ENCODE measurements at places on chromosomes 2 and 18.

DNA sequence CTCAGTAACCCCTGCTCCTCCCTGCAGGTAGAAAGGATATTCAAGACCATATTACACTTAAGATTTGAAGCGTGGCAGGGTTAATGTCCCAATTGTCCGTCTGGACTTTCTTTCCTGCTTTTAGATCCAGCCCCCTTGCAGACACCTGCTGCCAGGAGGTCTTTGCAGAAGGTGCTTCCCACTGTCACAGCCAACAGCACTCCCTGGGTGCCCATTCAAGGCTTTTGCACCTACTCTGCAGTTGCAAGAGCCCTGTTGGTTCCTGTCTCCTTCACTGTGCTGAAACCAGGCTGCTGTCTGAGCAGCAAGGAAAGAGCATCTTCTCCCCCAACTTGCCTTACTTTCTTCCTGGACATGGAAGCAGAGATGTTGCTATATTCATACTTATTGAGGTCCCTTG is 1043.0 kb upstream of the POU3F3 start:
- DNase-seq: no peak

DNA sequence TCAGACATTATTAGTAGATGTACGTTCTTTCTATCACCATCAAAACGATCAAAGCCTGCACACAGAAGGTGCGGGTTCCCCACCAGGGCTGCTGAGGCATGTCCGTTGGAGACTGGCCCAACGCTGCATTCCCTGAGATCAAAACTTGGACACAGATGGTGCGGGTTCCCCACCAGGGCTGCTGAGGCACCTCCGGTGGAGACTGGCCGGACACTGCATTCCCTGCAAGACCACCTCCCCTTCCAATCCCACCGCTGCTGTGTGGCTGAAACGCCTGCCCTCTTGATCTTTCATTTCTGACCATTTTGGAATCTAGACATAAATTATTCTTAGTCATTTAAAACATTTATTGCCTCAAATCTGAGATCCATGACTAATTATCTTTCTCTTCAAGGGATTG is 254.2 kb upstream of the SALL3 start:
- DNase-seq: no peak

DNA sequence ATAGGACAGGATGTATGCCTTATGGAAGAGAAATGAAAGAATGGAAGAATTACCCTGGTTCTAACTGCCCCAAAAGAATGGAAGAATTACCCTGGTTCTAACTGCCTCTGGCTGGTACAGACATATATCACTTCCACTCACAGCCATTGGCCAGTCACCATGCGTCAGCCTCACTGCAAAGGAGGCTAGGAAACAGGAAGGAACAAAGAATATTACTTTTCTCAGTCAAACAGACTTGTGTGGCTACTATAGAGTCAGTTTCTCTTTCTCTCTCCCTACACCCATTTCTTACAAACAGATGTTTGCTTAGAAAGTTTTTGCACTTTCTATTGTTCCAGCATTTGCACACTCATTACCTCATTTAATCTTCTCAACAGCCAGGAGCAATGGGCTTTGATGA is 1111.1 kb upstream of the KLHL29 start:
- DNase-seq: no peak

- no peak for DNase-seq
Observed at GRCh38 chr2:182817558-182817957, 48.9 kb downstream of the FRZB start.

GRCh38 chr2:157059036-157059435 is 198.5 kb upstream of the GALNT5 start:
- no peak for DNase-seq

- no peak for DNase-seq
Observed at GRCh38 chr2:125652280-125652679, 1003.7 kb upstream of the GYPC start.

GRCh38 chr2:105438104-105438929 is 39.5 kb upstream of the FHL2 start:
- no peak for DNase-seq

- DNase-seq: no peak
Observed at GRCh38 chr2:175931805-175932204, 70.3 kb downstream of the LNPK start.

GRCh38 chr18:29034113-29034856 is 857.4 kb upstream of the CDH2 start:
- DNase-seq: no peak

- DNase-seq: no peak
Observed at GRCh38 chr2:30984148-30984547, 154.1 kb downstream of the GALNT14 start.

DNA sequence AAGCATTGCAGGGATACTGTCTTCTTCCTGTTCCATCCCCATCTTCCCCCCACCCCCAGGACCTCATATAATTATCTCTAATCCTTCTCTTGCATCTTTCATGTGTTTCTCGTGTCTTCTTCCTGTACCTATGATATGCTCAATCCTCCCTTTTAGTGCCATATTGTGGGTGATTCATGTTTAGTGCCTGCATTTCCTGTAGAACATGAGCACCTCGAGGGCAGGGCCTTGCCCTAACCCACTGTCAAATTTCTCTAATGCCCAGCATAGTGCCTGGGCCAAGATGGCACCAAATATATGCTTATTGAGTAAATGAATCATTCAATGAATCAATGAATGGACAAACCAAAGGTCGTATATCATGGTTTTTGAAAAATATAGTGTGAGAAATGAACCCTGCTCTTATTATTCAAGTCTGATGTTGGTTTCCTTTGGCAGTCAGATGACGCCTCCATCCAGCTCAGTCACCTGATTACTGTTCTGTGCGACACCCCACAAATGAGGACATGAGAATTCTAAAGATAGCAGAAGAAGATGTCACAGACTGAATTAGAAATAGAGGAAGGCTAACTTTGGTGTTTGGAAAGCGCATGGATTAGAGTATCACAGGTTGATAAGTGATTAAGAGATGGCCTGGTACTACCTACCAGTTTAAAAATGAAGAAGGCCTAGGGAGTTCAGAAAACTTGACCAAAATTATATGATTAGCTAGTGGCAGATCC is 278.4 kb downstream of the PRKCE start:
- no peak for DNase-seq

DNA sequence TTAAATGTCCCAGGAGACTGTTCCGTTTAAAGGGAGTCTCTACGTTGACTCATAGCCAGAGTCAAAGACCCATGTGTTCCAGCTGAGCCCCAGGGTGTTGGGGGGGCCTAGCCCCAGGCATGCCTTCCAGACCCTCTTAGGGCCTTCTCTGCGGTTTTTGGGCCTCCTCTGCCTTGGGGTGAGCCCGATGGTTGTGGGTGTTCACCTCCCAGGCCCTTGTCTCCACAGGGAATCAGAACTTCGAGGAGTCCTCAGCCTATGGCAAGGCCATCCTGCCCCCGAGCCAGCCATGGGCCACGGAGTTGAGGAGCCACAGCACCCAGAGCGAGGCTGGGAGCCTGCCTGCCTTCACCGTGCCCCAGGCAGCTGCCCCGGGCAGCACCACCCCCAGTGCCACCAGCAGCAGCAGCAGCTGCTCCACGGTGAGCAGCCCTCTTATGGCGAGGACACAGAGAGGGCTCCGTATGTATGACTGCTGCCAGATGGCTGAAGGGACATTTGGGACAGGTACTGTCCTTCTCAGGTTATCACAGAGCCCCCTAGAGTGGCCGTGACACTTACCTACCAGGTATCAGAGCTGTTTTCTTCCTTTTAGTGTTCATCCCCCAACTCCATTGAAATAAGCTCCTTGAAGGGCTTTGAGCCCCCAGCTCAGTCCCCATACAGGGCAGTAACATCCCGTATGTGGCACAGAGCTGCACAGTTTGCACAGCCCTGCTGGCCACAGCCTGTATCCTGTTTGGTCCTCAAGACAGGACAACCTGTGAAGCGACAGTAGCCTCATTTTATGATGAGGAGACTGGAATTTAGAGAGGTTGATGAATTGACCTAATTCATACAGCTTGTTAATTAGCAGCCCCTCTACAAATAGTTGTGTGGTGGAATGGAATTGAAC is 80.7 kb downstream of the EPAS1 start:
- DNase-seq: no peak

GRCh38 chr2:235723371-235723770 is 229.5 kb downstream of the AGAP1 start:
- no peak for DNase-seq

DNA sequence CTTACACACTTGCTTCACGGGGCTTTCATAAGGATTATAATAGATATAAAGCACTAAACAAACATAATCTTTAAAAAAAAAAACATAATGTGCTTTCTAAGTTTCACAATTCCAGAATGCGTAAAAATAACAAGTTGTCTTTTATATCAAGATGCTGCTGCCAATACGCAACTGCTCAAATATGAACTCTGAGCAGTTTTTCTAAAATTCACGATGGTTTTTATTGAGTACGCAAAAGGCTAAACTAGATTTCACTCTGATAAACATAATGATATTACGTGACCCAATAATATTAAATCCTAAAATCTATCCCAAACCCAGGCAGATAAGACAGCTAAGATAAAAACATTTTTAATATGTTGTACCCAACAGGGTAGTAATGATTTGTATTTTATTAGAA is 24.6 kb upstream of the MAT2A start:
- DNase-seq: no peak

DNA sequence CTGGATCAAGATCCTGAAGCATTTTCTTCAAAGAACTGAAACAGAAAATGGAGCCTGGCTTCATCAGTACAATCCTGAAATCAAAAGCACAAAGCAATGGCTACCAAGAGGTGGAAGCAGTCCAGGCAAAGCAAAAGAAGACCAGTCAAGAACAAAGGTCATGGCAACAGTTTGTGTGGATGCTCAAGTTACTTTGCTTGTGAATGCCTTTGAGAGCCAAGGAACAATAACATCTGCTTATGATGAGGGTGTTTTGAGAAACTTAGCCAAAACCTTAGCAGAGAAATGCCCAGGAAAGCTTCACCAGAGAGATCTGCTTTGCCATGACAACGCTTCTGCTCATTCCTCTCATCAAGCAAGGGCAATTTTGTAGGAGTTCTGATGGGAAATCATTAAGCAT is 723.1 kb downstream of the TMEM182 start:
- no peak for DNase-seq

GRCh38 chr2:222577341-222577740 is 78.6 kb downstream of the FARSB start:
- no peak for DNase-seq

DNA sequence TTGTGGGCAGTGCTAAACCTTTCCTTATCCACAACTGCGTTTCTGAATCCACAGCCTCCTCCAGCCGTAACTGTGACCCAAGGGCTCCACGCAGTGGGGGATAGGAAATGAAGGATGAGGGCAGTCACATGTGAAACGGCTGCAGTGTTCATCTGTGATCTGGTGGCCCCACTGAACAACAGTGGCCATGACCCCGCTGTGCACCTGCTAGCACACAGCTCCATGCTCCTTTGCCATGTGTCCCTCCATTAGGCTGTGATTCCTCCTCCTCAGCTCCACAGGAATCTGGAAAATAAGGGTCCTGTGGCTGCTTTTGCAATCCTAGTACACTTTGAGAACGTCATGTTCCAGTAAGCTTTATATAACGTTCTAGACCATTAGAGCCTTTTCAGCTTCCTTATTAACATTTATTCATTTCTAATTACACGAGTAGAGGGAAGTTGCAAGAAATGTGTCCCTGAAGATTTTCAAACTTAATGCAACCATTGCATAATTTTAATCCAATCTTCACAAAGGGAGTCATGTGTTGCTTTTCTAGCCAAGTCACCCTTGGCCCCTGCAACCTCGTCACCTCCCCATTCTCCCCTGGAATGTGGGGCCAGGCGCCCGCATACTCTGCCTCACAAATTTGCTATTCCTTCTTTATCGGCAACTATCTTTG is 7.1 kb upstream of the NAPG start:
- no peak for DNase-seq

DNA sequence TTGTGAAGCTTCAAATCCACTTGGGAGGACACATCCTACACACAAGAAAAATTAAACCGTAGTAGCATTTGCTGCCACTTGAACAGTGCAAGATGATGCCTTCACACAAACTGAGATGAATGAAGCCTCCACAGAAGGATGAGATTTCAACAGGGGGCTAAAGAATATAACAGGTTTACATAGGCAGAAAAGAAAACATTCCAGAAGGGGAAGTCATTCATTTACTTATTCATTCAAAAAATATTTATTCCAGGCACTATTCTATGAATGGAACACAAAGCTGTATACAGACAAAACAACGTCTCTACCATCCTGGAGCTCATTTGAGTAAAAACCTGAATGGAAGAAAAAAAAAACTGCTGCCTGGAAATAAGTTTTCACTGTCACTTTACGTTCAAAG is 170.5 kb downstream of the CDH20 start:
- no peak for DNase-seq

- no peak for DNase-seq
Observed at GRCh38 chr2:177355874-177356273, 36.7 kb upstream of the AGPS start.

- DNase-seq: no peak
Observed at GRCh38 chr2:102037681-102038080, 45.9 kb downstream of the IL1R2 start.

DNA sequence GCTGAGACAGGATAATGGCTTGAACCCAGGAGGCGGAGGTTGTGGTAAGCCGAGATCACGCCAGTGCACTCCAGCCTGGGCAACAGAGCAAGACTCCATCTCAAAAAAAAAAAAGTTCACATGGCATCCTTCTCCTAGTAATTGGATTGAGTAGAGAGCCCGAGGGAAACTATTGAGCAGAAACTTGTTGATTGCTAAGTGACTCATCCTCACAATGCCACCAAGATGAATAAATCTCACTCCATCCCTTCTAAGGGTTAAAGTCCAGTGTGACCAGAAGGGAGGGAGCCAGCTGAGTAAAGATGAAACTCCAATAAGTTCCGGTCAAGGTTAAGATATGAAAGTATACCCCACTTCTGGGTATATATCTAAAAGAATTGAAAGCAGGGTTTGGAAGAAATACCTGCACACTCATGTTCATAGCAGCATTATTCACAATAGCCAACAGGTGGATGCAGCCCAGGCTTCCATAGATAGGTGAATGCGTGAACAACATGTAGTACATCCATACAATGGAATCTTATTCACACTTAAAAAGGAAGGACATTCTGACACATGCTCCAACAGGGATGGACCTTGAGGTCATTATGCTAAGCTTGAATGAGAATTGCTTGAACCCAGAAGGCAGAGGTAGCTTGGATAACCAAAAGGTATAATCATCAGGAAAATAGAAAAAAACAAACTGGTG is 13.0 kb upstream of the FHL2 start:
- DNase-seq: no peak

- no peak for DNase-seq
Observed at GRCh38 chr2:126399001-126399400, 257.0 kb upstream of the GYPC start.

DNA sequence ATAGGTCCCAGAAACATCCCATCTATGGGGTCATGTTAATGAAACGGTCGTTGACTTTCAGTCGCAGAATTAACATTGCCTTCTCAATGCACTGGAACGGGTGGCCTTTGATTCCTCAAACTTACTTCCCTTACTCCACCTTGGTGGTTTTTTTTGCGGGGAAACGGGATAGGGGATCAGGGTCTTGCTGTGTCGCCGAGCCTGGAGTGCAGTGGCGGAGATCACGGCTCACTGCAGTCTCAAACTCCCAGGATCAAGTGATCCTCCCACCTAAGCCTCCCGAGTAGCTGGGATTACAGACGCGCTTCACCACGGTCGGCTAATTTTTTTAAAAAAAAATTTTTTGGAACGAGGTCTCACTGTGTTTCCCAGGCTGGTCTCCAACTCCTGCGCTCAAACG is 754 bp downstream of the ATG16L1 start:
- no peak for DNase-seq
